ENCODE measurements at places on chromosomes 7 and 10. TPM values are rescaled to one million over a fixed set of nuclear protein-coding genes. Genes with fewer than 3 reads are reported as not detected.

DNA sequence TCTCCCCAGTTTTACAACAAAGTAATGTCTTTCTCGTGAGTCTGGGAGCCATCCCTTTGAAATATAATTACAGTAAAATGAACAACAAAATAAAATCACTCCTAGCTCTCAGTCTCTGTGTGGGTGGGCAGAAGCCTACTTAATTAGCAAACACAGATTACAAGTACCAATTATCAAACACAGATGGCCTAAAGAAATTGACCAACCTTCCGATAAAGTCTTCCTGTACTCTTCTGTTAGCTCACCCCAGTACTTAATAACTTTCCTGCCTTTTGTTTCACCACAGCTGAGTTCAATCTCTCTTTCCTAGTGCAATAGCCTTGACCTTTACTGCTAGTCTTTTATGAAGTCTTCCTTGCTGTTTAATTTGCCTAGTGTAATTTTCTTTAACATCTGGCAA lies 719.2 kb upstream of the MBL2 start:
- H3K36me3 ChIP-seq = no peaks in the 10 kb centered on the region
- H3K27ac ChIP-seq = no peak overlapping the region
- no peak for DNase-seq

DNA sequence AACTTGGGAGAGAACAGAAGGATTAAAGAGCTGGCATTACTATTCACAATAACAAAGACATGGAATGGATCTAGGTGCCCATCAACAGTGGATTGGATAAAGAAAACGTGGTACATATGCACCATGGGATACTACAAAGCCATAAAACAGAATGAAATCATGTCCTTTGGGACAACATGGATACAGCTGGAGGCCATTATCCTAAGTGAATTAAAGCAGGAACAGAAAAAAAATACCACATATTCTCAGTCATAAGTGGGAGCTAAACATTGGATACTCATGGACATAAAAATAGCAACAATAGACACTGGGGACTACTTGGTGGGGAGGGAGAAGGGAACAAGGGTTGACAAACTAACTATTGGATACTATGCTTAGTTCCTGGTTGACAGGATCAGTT lies 133.2 kb upstream of the ITGB1 start:
- no peak overlapping the region for H3K4me3 ChIP-seq
- H3K36me3 ChIP-seq = peaks cover 24% of the 10 kb centered on the region
- peaks cover 22% of the 10 kb centered on the region for H3K4me1 ChIP-seq
- no peak for DNase-seq
- no peaks in the 10 kb centered on the region for H3K27me3 ChIP-seq

DNA sequence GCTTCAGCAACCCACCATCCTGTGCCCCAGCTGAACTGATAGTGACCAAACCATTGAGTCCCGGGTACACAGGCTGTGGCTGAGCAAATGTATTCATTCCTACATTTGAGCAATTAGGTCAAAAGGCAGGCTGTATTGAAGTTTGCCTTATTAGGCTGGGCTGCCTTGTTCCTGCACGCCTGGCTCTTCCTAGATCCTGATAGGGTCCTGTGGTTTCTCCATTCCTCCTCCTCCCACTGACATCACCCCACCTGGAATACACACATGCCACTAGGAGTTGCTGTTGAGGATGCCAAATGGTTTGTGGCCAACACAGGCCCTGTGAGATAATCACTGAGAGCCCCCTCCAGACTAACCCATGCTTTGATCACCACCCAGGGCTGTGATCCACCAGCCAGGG lies 66.4 kb upstream of the FGFR2 start:
- peaks cover 7% of the 10 kb centered on the region for H3K27me3 ChIP-seq
- no peak for DNase-seq
- no peak overlapping the region for H3K27ac ChIP-seq

Gene KAZALD1
- 0.27 TPM for total RNA-seq

All from activated CD4-positive, alpha-beta T cell treated with anti-CD3 and anti-CD28 coated beads, Interleukin-2, amount 10 ng/mL, durations not matched to agents 7 days and 5 days (primary cell).